ENCODE measurements at places on chromosomes 5 and 9.

GRCh38 chr9:108836781-108837180 is 19.0 kb downstream of the ACTL7B start:
- DNase-seq = no peak

GRCh38 chr5:170751631-170752030 is 31.9 kb upstream of the GABRP start:
- no peak for DNase-seq

DNA sequence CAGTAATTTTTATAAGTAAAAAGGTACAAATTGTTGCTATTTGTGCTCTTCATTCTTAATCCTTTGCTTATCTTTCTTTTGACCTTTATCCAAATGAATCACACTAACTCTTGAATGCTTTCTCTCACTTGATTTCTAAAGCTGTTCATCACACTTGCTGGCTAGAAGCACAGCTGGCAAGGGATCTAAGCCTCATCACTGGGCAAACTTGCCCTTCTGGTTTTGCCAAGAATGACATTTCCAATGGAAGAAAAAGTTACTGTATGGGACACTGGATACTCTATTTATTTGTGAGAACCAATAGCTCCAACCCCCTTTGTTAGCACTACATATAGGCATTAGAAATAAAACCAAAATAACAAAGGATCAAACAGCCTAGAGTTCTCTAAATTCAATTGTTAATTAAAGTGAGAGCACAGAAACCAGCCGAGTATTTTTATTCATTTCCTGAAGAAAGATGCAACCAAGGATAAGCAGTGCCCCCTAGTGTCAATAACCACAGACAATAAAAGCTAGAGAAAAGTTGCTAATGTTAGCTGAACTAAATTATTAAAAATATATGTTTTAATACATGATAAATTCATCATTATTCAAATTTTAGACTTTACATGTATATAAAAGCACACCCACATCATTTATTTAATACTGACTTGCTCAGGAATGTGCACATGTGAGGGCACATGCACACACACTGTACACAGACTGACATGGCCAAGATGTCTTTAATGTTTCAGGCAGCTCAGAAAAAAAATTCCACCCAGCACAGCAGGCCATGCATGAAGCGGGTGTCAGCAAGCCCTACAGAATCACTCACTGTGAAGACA is 59.8 kb upstream of the POU5F2 start:
- no peak for DNase-seq

DNA sequence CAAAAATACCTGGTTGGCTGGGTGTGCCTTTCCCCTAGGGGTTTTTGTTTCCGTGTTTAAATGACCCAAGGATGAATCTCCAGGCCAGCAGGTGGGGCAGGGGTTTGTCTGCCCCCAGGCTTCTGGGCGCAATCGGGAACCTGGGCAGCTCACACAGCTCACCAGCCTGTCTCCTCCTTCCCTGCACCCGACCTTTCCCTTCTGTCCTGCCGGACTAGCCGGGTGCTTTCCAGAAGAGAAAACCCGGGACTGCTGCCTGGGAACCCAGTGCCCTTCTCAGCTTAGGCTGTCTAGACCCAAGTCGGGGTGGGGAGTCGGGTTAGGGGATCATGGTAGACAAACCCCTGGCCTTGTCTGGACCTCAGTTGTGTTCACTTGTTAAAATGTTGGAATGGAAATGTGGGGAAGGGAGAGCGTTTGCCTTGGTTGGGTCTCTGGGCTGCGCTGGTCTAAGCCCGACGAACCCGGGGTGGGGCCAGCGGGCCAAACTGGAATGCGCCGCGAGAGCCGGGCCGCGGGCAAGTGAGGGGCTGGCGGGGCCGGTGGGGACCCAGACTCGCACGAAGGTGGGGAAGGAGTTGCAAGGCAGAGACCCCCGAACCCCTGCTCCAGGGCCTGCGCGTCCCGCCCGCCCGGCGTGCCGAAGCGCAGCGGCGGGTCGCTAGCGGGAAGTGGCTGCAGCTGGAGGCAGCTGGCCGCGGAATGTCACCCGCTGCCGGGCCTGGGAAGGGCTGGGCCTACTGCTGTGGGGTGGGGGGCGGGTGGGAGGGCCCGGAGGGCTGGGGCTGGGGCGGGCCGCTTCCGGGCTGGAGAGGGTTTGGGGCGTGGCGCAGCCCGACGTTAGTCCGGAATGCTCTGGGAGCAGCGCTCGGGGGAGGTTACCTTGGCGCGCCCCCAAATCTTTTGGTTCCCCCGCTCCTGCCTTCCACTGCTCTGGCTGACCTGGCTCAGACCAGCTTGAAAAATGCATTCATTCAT is 84.6 kb downstream of the DAB2IP start:
- no peak for DNase-seq

DNA sequence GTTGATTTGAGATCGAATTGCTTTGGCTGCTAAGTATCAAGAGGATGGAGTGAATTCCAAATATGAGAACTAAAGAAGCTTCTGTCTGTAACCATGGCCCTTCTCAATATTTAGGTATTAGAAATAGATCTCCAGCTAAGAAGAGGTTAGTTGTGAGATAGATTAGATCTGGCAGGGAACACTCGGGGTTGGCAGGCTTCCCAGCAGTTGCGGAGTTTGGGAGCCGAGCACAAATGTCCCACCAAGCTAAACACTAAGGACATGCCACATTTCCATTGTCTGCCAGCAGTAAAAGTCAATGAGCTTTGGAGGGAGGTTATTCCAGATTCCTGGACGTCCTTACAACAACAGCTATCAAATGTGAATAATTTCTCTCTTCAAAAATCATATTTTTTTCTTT is 85.8 kb downstream of the TAF11L14 start:
- no peak for DNase-seq

DNA sequence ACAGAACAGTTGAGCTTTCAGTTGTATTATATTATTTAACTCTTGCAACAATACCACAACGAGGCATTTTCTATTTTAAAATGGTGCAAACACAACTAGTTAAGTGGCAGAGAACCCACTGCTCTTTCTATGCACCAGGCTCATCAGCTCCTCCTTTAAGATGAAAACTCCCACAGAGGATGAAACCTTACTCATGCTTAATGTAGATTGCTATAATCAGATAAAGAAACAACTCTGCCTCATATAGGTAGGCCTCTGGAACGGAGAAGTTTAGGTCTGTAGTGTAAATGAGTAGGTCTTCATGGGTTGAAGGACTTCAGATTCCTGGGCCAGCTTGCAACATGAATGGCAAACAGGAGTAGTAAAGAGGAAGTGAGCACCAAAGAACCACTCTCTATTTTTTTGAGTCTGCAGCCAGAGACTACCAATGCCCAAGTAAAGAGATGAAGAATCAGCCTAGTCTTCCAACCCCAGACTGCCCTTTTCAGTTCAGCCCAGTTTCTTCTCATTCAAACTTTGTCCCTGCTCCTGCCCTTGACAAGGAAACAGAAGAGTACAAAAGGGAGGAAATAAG is 33.9 kb downstream of the HACD4 start:
- no peak for DNase-seq

- no peak for DNase-seq
Observed at GRCh38 chr9:120878188-120879130, 1.5 kb upstream of the PHF19 start.

- no peak for DNase-seq
Observed at GRCh38 chr9:88746029-88746742, 211.2 kb downstream of the NXNL2 start.

DNA sequence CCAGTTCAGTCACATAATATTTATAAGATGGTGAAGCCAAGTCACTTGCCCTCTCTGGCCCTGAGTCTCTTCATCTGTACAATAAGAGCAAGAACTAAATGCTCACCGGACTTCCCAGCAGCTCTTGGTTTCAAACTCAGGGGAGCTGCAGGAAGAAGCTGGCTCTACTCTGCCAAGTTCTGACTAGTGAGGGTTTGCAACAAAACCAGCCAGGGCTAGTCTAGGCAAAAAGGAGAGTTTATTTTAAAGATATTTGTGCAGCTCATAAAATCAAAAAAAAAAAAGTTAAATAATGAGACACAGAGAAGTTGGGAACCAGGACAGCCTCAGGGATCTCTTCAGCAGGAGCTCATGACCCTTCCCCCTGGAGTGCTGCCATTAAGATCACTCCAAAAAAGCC is 107.3 kb downstream of the DOCK2 start:
- no peak for DNase-seq

DNA sequence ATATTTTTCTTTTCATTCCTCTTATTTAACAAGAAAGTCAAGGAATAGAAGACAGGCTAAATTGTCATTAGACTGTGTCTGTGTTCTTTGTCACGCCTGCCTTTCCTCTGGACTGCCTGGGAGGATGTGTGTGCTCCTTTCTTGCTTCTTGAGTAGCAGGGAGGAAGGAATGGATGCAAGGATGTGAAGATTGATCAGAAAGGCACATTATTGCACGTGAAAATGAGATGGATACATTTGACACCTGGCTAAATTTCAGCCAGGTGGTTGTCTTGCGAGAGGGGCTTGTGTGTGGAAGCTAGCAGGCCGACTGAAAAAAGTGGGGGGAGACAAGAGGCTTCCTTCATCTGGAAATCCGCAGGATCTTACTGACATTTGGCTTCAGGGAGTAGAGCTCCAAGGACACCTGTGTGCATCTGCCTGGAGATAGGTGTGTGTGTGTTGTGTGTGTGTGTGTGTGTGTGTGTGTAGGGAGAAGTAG is 200.1 kb downstream of the MEF2C start:
- no peak for DNase-seq

- no peak for DNase-seq
Observed at GRCh38 chr9:134734270-134734669, 92.7 kb downstream of the COL5A1 start.

- DNase-seq = no peak
Observed at GRCh38 chr5:9318031-9318430, 227.8 kb downstream of the SEMA5A start.

DNA sequence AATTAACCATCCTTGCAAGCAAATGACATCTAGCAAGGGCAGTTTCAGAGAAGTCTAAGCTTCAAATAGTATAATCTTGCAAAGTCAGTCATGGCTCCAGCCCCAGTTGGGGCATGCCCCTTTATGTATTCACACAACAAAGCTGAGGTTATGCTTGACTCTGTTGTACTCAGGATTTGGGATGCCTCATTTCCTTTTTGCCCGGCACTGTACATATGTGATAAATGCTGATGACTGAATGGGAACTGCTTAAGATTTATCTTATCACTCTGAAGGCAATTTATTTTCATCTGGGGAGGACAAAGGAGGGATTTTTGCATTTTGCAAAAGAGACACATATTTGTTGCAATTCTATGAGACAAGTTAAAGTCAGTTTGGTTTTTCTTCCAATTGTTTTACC is 219.2 kb downstream of the TRPM3 start:
- no peak for DNase-seq

GRCh38 chr5:178093134-178093533 is 20.2 kb upstream of the N4BP3 start:
- no peak for DNase-seq

DNA sequence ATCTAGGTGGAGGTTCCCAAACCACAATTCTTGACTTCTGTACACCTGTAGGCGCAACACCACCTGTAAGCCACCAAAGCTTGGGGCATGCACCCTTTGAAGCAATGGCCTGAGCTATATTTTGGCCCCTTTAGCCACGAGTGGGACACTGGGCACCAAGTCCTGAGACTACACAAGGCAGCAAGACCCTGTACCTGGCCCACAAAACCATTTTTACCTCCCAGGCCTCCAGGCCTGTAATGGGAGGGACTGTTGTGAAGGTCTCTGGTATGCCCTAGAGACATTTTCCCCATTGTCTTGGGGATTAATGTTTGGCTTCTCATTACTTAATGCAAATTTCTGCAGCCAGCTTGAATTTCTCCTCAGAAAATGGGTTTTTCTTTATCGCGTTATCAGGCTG is 24.6 kb upstream of the FAM151B start:
- DNase-seq = no peak

DNA sequence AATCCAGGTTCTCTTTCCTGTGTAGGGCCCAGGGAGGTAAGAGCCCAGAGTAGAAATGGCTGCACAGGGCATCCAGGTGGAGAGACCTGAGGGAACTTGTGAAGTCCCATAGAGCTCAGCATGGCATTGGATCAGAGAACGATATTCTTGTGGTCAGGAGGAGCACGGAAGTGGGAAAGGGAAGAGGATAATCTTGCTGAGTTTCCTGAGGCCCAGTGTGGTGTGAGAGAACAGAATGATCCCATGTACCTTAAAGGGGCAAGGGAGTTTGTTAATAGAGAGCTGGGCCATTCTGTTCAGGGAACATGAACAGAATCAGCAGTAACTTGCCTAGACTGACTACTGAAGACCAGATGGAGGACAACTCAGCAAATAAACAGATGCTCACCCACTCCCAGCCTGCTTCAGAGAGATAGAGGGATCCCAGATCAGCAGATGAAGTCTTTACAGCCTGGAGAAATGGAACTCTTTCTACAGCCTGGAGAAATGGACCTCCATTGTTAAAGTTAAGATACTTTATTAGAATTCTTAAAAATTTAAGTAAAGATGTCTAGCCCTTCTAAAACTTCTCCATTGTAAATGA is 119.7 kb upstream of the ELL2 start:
- DNase-seq = no peak
